ENCODE measurements at places on chromosomes 12 and 14. TPM values are rescaled to one million over a fixed set of nuclear protein-coding genes. Genes with fewer than 3 reads are reported as not detected.

DNA sequence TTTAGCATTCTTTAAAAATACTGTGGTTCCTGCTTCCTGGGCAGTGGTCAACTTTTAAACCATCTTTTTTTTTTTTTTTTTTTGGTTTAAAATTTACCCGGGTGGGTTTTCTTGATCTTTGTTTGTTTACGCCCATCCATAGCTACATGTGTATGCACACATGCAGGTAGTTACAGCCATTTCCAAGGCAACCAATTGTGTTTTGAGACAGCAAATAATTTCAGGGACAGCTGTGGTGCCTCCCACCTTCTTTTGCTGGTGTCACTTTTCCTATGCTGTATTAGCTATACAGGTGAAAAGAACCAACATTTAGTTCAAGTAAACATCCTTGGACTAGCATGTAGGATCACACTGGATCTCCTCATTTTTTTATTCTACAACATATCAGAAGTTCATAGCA lies 52.0 kb upstream of the PSMA6 start:
- no peak for DNase-seq

DNA sequence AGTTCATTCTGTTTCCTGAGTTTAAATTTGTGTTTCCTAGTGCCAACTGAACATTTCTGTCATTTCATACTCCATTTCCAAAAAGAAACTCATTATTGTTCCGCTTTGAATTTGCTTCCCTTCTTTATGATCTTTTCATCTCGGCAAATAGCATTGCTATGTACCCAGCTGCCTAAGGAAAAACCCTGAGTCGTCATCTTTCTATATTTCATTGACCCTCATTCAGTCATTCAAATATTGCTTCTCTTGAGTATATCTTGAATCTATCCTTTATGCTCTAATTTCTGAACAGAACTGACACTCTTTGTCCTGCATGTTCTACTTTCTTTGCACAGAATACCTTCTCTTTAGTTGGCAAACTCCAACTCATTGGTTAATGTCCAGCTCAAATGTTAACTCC lies 35.9 kb downstream of the ADIPOR2 start:
- DNase-seq: no peak

DNA sequence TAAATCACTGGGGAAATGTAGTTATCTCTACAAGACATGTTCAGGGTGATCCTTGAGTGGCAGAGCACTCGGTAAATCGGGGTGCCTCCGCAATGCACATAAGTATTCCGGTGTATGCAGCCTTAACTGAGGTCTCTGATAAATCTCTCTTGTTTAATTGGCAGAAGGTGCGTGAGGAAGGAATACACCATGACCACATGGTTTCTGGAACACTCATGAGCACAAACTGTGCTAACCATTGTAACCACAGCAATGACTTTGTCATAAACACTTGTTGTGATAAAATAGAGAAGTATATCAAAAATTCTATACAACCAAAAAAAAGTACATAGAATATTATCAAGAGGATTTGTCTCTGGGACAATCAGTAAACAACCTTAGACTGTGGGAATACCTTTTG lies 146.8 kb upstream of the DIO2 start:
- no peak for DNase-seq

GRCh38 chr12:46917821-46918220 lies 92.0 kb upstream of the SLC38A4 start:
- DNase-seq: no peak

- DNase-seq: no peak
These were observed 27.1 kb upstream of the GPR68 start for GRCh38 chr14:91271639-91272038.

- no peak for DNase-seq
These were observed 96.2 kb upstream of the NAP1L1 start for GRCh38 chr12:76180401-76181277.

TBK1 gene
- 13.2 TPM for total RNA-seq

CCDC196 gene
- total RNA-seq: not detected

- DNase-seq: peak; percentile 39
These were observed 29.0 kb downstream of the NRDE2 start for GRCh38 chr14:90302529-90303303.

OR6C2 gene
- total RNA-seq: not detected

DNA sequence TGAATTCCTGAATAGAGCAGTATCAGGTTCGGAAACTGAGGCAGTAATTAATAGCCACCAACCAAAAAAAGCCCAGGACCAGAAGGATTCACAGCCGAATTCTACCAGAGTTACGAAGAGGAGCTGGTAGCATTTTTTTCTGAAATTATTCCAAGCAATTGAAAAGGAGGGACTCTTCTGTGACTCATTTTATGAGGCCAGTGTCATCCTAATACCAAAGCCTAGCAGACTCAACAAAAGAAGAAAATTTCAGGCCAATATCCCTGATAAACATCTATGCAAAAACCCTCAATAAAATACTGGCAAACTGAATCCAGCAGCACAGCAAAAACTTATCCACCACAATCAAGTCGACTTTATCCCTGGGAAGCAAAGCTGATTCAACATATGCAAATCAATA lies 202.3 kb upstream of the SLC16A7 start:
- DNase-seq: no peak

- no peak for DNase-seq
These were observed 262.0 kb downstream of the MED13L start for GRCh38 chr12:116015525-116015924.

- DNase-seq: no peak
These were observed at the start of gene AKAP6 for GRCh38 chr14:32329146-32329545. AKAP6 (plus strand) TSS chr14:32329298; CDS start chr14:32433494, 104,196 bp downstream.

DNA sequence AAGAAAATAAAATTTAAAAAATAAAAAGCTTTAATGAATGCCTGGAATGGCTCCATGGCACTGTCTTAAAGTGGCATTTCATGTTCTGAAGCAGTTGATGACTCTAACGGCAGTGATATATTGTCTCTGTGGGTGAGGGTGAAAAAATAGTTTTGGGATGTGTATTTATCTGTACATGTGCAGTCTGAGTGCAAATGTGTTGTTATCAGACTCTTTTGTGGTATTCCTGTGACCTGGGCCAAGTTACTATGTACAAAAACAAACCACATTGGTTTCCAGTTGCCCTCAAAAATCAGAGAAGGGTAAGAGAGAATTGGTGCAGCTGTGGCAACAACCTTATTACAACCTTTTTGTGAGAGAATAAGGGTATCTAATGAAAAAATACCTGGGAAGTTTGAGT lies 81.7 kb upstream of the CCDC91 start:
- no peak for DNase-seq

ZFHX2 gene
- total RNA-seq: 0.89 TPM

DNA sequence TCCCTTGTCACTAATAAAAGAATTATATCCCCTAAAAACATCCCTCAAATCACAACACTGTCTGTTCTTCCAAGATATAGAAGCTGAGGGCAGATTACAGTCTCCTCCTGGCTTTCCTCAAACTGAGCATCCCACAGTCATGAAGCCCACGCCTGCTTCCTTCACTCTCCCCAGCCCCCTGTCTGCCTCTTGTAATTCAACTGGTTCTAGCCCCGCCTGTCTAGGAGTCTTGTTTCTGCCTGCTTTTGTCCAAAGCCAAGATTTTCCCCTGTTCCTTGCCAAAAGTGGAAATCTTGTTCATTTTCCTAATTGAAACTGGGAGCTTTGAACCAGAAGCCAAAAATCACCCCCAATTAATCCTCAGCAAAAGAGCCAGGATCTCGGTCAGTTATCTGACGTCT lies 35.9 kb upstream of the PWP1 start:
- DNase-seq: no peak

GRCh38 chr12:123983822-123984485 lies 10.9 kb downstream of the ZNF664 start:
- DNase-seq: no peak

DNA sequence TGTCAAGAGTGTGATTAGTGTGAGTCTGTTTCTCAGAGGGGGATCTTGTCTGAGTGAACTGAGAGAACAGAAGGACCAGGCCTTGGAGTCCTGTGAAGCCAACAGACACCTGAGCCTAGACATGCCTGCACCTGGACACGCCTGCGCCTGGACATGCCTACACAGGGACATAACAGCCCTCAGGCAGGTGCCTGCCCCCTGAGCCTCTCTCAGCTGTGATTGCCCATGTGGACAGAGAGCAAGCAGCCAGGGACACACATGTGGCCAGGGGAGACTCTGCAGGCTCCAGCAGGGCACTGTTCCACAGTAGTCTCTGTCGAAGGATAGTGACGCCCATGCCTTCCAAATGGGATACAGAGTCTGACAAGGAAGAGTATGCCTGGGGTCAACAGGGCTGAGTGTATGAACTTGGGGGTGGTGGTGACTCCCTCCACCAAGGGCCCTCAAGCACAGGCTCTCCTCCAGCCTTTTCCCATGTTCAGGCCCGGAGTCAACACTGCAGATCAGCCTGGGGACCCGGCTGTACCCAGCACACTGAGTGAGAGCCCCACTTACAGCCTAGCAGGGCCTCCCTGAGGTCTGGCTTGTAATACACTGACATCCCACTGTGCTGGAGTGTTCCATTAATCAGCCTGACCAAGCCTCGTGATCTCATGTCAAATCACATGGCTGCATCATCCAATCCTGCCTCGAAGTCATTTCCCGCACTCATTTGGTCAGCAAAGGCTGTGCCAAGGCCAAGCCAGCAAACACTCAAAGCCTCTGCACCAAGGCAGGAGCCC lies 173.0 kb downstream of the CALM1 start:
- DNase-seq: no peak

- no peak for DNase-seq
These were observed 63.8 kb upstream of the NRXN3 start for GRCh38 chr14:78106381-78106780.

- DNase-seq: no peak
These were observed 18.1 kb downstream of the ARPC3 start for GRCh38 chr12:110431957-110432587.

GRCh38 chr12:101551362-101552114 lies 43.2 kb upstream of the MYBPC1 start:
- no peak for DNase-seq

GRCh38 chr12:22431693-22432251 lies 97.3 kb upstream of the ST8SIA1 start:
- DNase-seq: no peak

DNA sequence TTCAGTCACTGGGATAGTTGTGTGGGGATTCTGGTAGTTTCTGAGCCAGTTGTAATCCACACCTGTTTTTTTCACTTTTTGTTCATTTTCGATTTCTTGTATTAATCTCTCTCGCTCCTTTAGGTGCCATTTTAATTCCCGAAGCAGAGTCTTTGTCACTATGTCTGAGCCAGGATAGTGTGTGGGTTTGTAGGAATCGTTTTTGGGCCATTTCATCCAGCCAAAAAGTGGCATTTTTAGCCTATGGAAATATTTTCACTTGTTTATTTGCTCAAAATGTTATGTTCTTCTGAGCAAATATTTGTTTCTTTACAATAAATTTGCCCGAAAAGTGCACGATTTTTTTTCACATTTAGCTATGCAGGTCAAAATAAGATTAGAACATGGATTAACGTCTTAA lies 867 bp downstream of the RD3L start:
- DNase-seq: no peak

ARHGAP9 gene
- total RNA-seq: 8.0 TPM

DNA sequence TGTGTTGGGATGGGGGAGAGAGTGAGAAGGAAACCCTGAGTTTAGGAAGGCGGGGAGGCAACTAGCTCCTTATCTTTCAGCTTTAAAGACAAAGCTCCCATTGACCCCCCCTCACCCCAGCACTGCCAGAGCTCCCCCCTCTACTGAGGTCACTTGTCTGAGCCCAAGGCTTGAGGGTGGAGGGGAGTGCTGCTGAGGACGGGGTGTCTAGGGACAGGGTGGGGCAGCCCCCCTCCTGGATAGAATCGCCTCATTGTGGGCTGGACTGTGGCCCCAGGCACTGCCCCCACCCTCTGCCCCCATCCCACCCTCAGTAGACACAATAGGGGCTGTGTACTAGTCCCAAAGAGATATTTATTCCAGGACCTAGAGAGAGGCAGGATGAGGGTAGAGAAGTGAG lies 3.0 kb downstream of the ERBB3 start:
- no peak for DNase-seq

GRCh38 chr14:47543459-47543858 lies 131.9 kb downstream of the MDGA2 start:
- no peak for DNase-seq

DNA sequence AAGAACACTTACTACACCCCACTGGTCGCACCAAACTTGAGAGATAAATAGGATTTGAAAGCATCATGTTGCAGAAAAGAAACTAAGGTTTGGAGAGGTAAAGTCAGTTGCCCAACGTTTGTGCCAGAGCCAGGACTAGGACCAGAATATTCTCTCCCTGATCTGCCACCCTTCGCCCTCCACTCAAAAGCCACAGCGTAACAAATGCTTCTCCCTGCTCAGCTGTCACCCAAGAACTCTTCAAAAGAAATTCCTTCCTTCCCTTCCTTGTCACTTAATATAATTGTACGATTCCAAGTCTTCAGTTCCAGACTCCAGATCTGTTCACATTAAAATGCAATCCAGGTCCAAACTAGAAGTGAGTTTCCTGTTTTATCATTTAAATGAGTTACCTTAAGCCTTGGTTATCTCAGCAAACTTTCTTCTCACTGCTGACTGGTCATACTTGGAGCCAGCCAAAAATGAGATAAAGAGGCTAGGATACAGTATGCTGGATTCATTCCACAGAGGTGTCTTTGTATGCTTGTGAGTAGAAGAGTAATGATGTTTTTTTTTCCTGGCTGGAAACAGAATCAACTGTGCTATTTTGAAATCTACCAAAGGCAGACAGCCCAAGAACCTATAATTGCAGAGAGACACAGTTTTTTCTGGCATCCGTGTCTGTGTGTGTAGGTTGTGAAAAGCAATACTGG lies 12.8 kb upstream of the PPFIBP1 start:
- DNase-seq: no peak

DNA sequence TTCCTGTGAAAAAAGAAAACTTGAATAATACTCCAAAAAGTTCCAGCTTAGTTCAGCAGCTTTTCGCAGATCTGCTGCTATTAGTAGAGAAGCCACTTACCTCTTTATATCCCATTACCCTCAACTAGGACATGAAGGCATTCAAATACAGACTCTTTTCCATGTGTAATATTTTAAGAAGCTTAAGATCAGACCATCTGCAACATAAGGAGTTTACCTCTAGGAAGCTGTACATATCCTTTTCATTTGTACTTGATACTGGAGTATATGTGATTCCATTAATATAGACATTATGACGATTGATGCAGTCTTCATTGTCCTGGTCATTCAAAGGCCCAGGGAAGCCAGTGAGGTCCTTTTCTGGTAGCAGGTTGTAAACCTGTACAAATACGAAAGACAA lies 20.4 kb downstream of the A2M start:
- no peak for DNase-seq

GRCh38 chr14:105203057-105203531 lies 22.0 kb upstream of the NUDT14 start:
- DNase-seq: peak; percentile 80

CLEC1A gene
- 3.9 TPM for total RNA-seq

DNA sequence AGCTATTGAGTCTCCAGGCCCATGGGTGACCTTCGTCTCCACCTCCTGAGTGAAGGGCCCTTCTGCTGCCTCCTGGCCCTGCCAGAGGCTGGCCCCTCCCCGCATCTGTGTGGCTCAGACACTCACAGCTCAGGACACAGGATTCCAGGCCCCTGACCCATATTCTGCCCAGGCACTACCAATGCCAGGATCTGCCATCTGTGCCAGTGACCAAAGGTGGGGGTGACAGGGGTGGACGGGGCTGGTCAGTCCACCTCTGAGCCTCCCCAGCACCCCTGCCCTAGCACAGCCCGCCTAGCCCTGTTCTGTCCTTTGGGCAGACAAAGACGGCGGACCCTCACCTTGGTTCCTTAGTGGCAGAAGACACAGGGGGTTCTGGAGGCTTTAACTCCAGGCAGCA lies 2.8 kb downstream of the ASB2 start:
- no peak for DNase-seq

TAS2R7 gene
- total RNA-seq: not detected
